ENCODE measurements at places on chromosomes 1 and 21. TPM values are rescaled to one million over a fixed set of nuclear protein-coding genes. Genes with fewer than 3 reads are reported as not detected.

The TRIM58 gene
- 0.24 TPM for total RNA-seq

The ERVH48-1 gene
- total RNA-seq: 0.25 TPM

The KCNK1 gene
- total RNA-seq: 0.43 TPM

The STIL gene
- 26.8 TPM for total RNA-seq

GRCh38 chr21:23401278-23401677 is 2206.0 kb downstream of the MRPL39 start:
- no peaks in the 10 kb centered on the region for H3K27me3 ChIP-seq
- H3K4me1 ChIP-seq: no peaks in the 10 kb centered on the region
- no peak overlapping the region for H3K27ac ChIP-seq
- no peaks in the 10 kb centered on the region for H3K36me3 ChIP-seq
- H3K4me3 ChIP-seq: no peak overlapping the region

GRCh38 chr21:24294171-24294570 is 1313.1 kb downstream of the MRPL39 start:
- H3K27me3 ChIP-seq: no peaks in the 10 kb centered on the region
- no peak overlapping the region for H3K27ac ChIP-seq
- peaks cover 8% of the 10 kb centered on the region for H3K4me1 ChIP-seq
- no peak for DNase-seq
- H3K4me3 ChIP-seq: no peak overlapping the region

DNA sequence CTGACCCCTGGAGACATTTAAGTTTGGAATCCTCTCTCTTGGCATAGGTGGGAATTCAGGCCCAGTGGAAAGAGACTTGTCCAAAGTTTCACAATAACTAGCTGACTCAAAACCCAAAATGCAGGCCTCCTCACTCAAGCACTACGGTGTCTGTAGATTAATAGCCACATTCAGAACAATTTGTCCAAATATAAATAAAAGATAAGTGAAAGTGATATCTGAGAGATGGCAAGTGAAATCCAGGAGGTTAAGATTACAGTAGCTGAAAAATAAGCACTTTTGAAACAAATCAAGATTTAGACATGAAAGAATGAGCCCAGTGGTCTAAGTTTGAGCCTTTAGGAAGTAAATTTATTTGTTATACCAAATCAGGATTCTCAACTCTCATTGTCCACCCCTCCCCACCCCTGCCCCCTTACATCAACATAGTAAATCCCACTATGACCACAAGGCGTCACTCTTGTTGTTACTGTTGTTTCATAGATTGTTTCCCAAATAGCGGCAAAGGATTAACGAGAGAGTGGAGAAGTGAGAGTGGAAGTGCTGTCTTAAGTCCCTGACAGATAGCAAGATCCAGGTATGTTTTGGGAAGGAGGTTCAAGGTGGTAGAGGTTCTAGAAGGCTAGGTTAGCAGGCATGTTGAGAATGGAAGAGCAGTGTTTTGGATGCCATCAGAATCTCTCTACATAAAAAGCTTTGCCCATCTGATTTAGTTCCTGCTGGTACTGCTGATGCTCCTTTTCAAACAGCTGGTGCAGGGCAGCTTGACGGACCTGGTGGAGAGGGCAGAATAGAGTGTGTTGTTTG is 7.1 kb upstream of the TPM3 start:
- no peak overlapping the region for H3K27ac ChIP-seq
- peak; percentile 46 for DNase-seq
- H3K27me3 ChIP-seq: peaks cover 5% of the 10 kb centered on the region
- no peaks in the 10 kb centered on the region for H3K4me1 ChIP-seq
- no peaks in the 10 kb centered on the region for H3K36me3 ChIP-seq
- no peak overlapping the region for H3K4me3 ChIP-seq

- no peaks in the 10 kb centered on the region for H3K36me3 ChIP-seq
- no peak overlapping the region for H3K27ac ChIP-seq
- no peak for DNase-seq
- no peaks in the 10 kb centered on the region for H3K4me1 ChIP-seq
- no peak overlapping the region for H3K4me3 ChIP-seq
Observed at GRCh38 chr1:94258873-94259331, 21.5 kb upstream of the ARHGAP29 start.

DNA sequence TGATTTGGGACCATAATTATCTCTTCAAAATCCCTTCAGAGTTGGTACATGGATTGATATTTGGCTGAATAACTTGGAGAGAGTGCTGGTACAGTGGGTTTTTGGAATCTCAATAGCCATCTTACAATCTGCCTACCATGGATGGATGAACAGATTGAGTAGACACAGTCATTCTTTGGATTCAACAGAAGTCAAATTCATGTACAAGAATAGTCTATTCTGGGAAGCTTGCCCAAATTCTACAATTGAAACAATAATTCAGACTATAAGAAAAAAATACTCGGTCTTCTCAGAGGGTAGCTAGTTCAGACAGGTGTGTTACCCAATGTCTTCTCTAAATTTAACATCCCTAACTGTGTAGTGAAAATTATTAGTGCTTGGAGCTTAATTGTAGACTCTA is 574.0 kb downstream of the LRRIQ3 start:
- H3K4me3 ChIP-seq: no peak overlapping the region
- no peak overlapping the region for H3K27ac ChIP-seq
- no peaks in the 10 kb centered on the region for H3K4me1 ChIP-seq
- H3K36me3 ChIP-seq: no peaks in the 10 kb centered on the region
- DNase-seq: no peak

GRCh38 chr1:8937701-8938100 is 8.0 kb upstream of the CA6 start:
- H3K27ac ChIP-seq: peak overlapping the region; percentile 62
- H3K27me3 ChIP-seq: no peaks in the 10 kb centered on the region
- no peaks in the 10 kb centered on the region for H3K36me3 ChIP-seq
- peaks cover 54% of the 10 kb centered on the region for H3K4me1 ChIP-seq

- peak overlapping the region; percentile 70 for H3K4me3 ChIP-seq
- peak; percentile 49 for DNase-seq
- H3K4me1 ChIP-seq: peaks cover 66% of the 10 kb centered on the region
- no peaks in the 10 kb centered on the region for H3K36me3 ChIP-seq
- H3K27ac ChIP-seq: no peak overlapping the region
Observed at GRCh38 chr1:25616987-25617624, 515 bp downstream of the MAN1C1 start.

GRCh38 chr1:22388671-22389450 is 62.8 kb upstream of the ZBTB40 start:
- no peak overlapping the region for H3K27ac ChIP-seq
- peaks cover 45% of the 10 kb centered on the region for H3K27me3 ChIP-seq
- no peak for DNase-seq
- no peaks in the 10 kb centered on the region for H3K36me3 ChIP-seq

GRCh38 chr21:37164742-37165141 is 91.7 kb downstream of the TTC3 start:
- peaks cover 4% of the 10 kb centered on the region for H3K4me1 ChIP-seq
- DNase-seq: no peak
- peaks cover 17% of the 10 kb centered on the region for H3K36me3 ChIP-seq
- H3K4me3 ChIP-seq: no peak overlapping the region
- no peaks in the 10 kb centered on the region for H3K27me3 ChIP-seq
